Stimulated activated effector memory CD8-positive, alpha-beta T cell treated with anti-CD3 and anti-CD28 coated beads, Interleukin-12 subunit alpha, Interleukin-12 subunit beta, amount 100 ng/mL, for 72 hours (primary cell): ENCODE measurements at places on chromosomes 5 and 9.

GRCh38 chr5:12313602-12314001, 409.4 kb upstream of the CTNND2 start:
- DNase-seq, result no peak

DNA sequence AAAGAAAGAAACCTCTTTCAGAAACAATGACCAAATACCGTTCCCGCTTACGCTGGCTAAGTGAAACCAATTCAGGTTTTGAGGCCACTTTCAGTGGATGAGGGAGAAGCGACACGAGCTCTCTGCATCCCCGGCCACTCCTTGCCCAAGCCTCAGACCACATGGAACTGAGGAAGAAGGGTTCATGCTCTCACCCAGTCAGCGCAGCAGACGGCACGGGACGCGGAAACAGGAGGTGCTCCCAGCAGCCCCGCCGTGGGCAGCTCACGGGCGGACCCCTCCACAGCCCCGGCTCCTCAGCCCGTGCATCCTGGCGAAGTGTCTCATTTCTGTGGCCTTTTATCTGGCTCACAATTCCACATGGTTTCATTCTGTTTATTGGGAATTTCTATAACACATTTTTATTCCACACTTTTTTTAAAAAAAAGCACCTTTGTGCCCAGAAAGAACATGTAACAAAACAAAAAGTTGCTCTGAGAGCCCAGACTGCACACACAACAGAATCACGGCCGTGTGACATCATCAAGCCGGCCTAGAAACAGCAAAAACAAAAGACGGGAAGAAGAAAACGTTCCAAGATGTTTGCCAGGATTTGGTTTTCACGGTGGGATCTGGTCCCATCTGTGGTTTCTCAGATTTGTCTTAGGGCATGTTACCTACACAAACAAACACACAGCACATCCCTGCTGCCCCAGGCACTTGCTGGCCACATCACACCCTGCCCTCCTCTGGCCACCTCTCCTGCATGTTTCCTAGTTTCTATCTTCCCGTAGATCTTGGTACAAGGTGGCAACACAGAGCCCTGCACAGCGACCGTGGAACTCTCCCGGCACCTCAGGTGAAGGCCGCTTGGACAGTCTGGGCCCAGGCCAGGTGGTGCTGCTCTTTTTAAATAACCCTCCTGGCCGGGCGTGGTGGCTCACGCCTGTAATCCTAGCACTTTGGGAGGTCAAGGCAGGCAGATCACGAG, 16.2 kb downstream of the QSOX2 start:
- no peak for DNase-seq

- no peak for DNase-seq
Observed at GRCh38 chr5:138874241-138874640, 894 bp downstream of the LRRTM2 start.

DNA sequence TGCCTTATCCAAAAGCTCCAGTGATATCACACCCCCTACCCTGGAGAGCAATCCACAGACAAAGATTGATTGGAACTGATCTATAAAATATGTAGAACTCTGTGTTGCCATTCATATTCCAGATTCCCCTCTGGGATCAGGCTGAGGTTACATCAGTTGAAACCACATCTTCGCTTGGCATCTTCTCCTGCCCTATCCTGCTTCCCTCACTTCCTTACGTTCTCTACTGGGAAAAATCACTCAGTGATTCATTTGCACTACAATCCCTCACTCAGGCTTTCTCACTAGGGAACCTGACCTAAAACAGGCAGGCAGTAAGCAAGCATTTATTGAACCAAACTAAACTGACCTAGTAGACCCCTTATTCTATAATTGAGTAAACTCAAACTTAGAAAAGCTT, 111.7 kb downstream of the ESM1 start:
- no peak for DNase-seq

DNA sequence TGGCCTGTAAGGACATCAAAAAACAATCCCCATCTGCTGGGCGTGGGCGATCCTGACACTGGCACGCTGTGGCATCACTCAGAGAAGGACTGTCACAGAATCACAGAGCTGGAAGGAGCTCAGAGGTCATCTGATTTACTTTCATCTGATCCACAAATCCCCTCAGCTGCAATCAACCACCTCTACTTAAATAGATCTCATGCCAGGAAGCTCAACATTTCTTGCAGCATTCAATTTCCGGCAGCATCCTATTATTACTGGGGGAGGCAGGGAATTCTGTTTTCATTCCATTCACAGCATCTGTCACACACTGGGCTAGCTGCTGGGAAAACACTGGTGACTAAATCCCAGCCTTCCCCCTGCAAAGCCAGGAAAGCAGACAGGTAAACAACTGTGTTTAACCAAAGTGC, 38.3 kb downstream of the RETREG1 start:
- no peak for DNase-seq

GRCh38 chr9:107721705-107722245, 232.2 kb upstream of the KLF4 start:
- no peak for DNase-seq

GRCh38 chr5:350355-350754, 28.8 kb downstream of the AHRR start:
- DNase-seq, result peak; percentile 33

GRCh38 chr5:42840842-42841567, 29.3 kb upstream of the SELENOP start:
- no peak for DNase-seq

- DNase-seq, result no peak
Observed at GRCh38 chr9:1005043-1005667, 28.7 kb downstream of the DMRT3 start.

GRCh38 chr5:17223367-17224185, 6.1 kb downstream of the BASP1 start:
- no peak for DNase-seq

- no peak for DNase-seq
Observed at GRCh38 chr9:27468000-27468399, 56.1 kb upstream of the IFNK start.

GRCh38 chr5:5371957-5372356, 50.5 kb upstream of the ICE1 start:
- no peak for DNase-seq

GRCh38 chr5:137613554-137614265, 114.6 kb upstream of the SPOCK1 start:
- no peak for DNase-seq

GRCh38 chr5:40871177-40871576, 30.0 kb downstream of the CARD6 start:
- DNase-seq, result no peak

- DNase-seq, result no peak
Observed at GRCh38 chr5:123094237-123094918, 5.3 kb downstream of the PRDM6 start.

DNA sequence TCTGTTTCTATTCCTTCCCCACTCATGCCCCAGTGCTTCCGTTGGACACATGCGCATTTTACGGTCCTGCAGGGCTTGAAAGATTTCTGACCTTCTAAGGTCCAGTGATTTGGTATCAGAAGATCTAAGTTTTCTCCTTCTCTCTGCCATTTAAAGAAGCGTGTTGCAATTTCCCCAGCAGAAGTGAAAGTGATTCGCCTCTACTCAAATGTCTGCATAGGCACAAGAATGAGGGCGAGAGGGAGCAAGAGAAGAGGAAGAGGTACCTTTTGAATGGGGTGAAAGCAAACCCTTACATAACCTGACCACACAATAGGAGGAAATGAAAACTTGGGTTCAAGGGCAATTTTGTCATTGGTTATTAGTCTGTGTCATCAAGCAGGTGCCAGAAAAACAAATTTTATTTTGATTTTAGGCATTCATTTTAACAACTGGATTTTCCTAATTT, 31.7 kb upstream of the NR3C1 start:
- DNase-seq, result no peak

DNA sequence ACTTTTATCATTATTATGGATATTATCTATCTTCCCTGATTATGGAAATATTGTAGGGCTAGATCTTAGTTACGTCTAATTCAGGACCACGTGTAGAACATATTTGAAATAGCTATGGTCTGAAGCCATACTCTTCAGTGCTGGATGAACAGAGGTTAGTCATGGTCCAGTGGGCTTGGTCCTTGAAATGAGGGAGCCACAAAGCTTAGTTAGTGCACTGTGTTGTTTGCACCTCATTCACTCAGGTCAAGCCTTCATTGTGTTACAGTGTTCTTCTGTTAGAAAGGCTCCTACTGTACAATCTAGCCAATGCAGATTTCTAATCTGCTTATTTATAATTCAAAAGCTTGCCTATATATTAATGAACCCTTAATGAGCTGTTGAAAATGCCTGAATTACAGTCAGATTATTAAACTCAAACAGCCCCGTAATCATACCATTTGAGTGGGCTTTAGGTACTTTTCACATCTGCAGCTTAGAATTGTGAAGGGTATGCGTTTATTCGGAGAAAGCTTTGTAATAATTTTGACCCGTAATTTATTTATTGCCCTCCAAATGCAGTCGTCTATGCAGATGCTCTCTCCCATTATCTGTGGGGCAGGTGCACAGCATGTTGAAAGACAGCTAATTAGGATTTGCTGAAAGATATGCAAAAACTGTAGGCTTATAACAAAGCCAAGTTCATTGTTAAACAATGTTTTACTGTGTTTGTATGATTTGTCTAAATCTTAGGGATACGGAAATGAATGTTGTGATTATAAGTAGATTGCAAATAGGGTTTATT, 164.9 kb downstream of the PBX3 start:
- DNase-seq, result no peak

DNA sequence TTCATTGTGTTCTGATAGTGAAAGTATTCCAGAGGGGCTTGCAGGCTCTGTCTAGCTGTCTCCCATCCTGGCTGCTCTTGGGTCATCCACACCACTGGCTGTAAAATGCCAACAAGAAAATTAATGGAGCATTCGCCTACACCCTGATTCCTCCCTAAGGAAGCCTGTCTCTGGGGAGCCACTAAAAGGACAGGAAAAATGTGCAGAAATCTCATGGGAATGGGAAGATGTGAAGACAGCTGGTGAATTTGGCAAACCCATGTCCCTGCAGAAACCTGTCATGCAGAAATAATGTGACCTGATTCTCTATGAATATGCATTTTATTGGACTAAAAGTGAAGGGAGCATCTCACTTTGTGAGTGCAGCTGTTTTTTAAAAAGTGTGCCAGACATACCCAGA, 265.6 kb downstream of the TUSC1 start:
- DNase-seq, result no peak

GRCh38 chr5:114658194-114658593, 296.3 kb downstream of the KCNN2 start:
- DNase-seq, result no peak

GRCh38 chr9:95463148-95464060, 53.4 kb downstream of the PTCH1 start:
- peak; percentile 51 for DNase-seq

DNA sequence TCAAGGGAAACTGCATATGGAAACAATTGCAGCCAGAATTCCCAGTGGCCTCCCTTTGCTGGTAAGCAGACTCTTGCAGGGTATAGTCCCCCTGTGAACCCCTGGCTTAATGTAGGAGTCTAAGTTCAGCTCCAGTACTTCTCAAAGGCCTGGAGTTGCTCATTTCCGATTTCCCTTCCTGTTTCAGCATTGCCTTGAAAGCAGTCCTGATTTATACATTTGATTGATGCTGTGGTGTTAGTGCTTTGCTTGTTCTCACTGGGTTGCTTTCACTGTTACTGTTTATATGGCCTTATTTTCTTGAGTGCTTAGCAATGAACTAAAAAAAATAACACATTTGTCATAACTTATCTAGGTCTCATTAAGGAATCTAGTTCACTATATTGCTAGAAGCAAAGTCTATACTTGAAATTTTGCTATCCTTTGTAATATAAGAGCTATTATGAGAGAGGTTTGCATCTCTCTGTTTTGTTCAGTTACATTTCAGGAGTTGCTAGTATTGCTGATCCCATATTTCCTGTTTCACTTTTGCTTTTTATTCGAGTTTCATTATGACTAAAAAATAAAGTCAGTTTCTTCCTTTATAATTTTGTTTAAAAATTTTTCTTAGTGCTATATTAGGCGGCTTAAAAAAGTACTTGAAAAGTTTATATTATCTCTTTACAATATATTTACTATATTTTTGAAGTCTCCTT, 122.4 kb upstream of the NMUR2 start:
- no peak for DNase-seq

GRCh38 chr9:113397203-113397631, 3.9 kb downstream of the ALAD start:
- DNase-seq, result no peak

DNA sequence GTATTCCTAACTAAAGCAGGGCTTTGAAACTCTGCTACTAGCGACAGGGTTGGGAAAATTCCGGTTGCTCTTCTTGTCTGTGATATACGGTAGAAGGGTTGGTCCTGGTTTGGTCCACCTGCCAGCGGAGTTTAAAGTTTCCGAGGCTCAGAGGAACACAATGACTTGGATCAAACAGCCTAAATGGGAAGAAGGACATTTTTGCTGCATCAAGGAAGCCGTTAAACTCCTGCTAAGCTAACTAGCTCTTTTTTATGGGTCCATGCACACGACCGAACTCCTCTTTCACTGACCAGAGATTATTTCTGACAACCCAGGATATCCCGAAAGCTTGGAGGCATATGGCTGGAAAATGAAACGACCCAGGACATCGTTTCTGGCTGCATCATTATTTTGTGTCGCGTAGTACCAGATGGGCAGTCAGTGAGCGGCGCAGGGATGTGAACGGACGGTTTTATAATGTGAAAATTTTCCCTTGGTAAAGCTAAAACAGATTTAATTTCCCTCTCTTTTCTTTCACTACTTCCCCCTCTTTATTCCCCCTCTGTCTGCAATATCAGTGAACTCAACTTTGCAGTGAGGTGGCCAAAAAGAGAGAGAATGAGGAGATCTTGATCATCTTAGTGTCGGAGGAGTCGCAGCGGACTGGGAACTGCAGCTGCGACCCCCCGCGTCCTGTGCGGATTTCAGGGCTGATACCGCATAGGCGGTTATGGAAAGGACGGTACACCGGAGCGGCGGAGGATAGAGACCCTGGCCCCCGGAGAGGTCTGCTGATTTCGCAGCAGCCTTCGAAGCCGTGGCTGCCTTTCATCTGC, at the start of gene LURAP1L:
Gene LURAP1L (plus strand): TSS at position 160 of the 818 bp plus-strand sequence. CDS start 696 bp downstream, outside the sequence.
- DNase-seq, result no peak

- DNase-seq, result no peak
Observed at GRCh38 chr9:106859957-106860720, 2.8 kb upstream of the ZNF462 start.

DNA sequence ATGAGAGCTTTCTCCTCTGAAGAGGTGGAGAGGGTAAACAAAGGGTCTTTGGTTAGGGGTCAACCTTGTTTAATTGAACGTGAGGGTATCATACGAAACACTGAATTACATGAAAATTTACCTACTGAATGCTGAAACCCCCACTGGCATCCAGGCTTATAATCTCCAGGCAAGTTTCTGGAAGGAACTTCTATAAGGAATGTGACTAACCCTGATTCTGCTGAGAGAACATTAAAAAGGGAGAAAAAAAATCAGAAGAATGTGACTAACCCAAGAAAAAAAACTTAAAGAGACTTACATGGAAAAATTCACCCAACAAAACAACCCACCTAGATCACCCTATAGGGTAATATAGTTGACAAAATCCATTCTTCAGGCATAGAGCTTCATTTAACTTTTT, 55.5 kb downstream of the APC start:
- no peak for DNase-seq

- no peak for DNase-seq
Observed at GRCh38 chr5:59919484-59919883, 26.0 kb upstream of the PDE4D start.
